ENCODE measurements at places on chromosomes 16 and 17. TPM values are rescaled to one million over a fixed set of nuclear protein-coding genes. Genes with fewer than 3 reads are reported as not detected.

- no peak for DNase-seq
These were observed 21.0 kb downstream of the SLC7A6OS start for GRCh38 chr16:68289621-68290329.

TNFSF13 gene
- 1.4 TPM for total RNA-seq

GRCh38 chr17:81294512-81295030, 536 bp downstream of the SLC38A10 start:
- no peak for DNase-seq

- DNase-seq, result no peak
These were observed 7.3 kb upstream of the XYLT2 start for GRCh38 chr17:50338645-50339044.

DNA sequence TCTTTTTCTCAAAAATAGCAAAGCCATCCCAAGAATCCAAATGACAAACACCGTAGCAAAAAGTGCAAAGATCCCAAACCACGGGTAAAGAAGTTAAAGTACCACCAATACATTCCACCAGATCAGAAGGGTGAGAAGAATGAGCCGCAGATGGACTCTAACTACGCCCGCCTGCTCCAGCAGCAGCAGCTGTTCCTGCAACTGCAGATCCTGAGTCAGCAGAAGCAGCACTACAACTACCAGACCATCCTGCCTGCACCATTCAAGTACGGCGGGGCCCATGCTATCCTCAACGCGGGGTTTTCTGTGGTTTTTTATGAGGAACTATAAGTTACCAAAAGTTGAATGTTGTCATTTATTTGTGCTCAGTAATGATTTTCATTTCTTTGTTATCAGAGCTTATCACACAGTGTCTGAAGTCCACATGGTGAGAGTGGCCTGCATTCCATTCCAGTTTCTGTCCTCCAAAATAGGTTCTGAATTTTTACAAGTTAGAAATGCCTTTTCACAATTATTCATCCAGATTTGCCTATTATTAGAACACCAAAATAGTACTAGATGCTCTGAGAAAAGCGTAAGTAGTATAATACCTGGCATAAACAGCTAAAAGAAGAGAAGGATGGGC, 169.2 kb downstream of the MRTFB start:
- no peak for DNase-seq

- DNase-seq, result peak; percentile 70
These were observed 5.0 kb upstream of the PRSS54 start for GRCh38 chr16:58299757-58300349.

GRCh38 chr17:59521465-59522126, 43.8 kb upstream of the DHX40 start:
- peak; percentile 84 for DNase-seq

DNA sequence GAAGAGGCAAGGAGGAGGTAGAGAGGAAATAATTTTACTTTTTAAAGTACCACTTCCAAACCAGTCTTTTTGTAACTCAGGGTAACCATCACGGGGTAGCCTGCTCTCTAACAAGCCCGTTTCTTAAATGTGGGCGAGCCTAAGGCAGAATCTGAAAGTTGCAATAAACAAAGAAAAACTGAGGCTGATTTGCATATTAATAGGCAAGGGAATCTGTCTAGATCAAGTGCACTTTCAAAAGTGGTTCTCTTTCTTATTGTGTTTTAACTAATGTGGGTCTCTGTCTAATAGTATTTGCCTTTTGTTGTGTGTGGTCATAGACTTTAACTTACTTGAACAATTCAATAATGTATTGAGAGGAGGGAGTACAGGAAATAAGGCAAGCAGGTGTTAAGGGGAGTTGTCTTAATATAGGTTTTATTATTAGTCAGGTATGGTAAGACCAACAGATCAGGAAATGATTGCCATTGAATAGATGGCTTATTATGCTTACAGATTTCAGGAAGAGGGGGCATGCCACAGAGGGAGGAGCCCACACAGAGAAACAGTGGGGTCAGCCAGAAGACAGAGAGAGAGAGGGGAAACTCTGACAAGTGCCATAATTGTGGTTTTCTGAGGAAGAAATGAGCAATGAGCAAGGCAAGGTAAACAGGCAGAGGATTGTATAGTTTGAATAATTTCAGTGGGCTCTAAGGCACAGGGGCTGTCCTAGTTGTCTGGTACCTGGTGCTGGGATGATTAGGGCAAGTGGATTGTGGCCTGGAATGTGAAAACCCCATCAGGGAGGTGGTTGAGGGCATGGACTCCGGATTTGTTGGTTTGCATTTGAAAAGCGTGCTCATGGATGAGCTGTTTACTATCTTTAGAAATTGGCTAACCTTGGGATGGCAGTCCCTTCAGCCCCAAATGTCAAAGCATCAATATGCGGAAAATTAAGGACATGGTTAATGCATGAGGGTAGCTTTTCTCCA, 237.2 kb downstream of the TOX3 start:
- DNase-seq, result peak; percentile 28

GRCh38 chr16:17776888-17777287, 306.1 kb upstream of the XYLT1 start:
- DNase-seq, result no peak

DNA sequence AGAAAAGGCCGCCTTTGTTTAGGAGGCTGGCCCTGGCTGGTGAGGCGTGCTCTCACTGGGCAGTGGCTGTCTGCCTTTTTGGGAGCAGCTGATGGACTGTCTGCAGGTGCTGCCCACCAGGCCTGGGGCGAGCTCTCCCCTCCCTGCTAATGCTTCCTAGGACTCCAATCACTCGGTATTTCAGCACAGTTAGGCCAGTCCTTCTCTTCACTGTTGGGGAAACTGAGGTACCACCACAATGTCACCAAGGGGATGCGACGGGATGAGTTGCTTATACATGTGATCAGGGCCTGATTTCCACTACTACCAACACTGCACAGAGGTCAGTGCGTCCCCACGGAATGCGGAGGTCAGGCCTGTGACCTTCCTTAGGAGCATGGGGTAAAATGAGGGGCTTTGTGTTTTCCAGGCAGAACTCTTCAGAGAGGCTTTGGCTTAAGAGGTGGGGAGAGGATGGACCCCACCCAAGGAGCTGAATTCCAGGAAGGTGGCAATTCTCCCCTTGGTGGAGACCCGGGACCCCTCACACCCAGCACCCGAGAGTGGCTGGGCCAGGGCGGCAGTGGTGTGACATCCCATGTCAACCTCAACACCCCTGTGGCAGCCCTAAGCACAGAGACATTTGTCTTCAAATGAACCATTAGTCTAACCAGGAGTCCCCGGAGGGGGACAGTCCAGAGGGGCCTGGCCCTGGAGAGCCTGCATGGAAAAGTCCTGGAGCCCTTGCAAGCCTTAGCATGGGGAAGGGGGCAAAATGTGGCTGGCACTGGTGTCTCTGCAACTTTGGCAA, 86.4 kb downstream of the N4BP1 start:
- no peak for DNase-seq

SDR42E1 gene
- total RNA-seq, result not detected

PPY gene
- total RNA-seq, result 0.59 TPM

DNA sequence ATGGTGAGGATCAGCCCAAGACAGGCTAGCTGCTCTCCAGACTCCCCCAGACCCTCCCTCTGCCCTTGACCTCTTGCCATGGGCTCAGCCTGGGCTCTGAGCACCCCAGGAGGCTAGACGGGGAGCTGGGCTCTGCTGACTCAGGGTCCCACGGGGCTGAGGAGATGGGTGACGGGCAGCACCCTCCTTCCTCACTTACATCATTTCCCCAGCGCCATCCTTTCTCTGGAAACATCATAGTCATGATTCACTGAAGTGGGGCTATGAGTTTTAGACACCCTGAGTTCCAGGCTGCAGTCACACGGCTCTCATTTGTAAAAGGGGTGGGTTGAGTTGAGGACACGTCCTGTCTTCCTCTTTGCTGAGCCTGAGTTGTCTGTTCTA, 3.0 kb upstream of the ITGAX start:
- no peak for DNase-seq

DNA sequence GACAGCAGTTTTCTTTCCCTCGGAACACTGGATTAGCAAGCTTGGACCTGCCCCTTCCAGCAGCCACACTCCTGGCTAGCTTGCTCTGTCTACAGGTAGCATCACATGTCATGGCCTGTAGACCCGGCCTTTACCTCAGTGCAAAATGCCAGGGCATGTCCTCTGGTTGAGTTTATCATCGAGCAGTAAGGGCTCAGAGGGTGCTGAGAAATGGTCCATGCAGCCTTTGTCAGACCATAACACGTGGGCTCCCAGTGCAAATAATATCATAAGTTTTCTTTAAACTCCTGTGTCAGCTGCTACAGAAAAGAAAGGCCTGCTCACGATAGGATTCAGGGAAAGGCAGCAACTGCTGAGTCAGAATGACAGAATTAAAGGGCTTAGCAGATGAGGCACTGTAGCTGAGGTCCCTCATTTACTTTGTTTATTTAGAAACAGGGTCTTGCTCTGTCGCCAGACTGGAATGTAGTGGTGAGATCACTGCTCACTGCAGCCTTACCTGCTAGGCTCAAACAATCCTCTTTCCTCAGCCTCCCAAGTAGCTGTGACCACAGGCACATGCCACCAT, 8.0 kb upstream of the GNA13 start:
- peak; percentile 43 for DNase-seq

Data from H9 (cell line).